ENCODE measurements at places on chromosomes 6 and 20.

DNA sequence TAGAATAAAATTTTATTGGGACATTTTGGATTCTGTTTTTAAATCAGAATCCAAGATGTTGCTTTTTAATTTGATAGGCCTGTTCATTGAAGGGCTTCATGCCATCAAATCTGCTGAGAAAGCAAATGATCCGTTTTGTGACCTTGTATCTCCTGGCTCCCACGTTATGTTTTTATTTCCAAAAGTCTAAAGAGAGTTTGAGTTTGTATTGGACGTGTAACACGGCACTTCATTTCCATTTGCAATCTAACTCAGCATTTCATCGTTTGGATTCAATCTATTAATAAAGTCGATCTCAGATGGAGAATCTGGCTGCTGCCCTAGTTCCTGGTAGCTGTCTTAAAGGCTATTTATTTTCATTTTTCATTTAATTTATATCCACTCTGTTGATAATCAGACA is 17.0 kb downstream of the KIF25 start:
- DNase-seq: no peak

DNA sequence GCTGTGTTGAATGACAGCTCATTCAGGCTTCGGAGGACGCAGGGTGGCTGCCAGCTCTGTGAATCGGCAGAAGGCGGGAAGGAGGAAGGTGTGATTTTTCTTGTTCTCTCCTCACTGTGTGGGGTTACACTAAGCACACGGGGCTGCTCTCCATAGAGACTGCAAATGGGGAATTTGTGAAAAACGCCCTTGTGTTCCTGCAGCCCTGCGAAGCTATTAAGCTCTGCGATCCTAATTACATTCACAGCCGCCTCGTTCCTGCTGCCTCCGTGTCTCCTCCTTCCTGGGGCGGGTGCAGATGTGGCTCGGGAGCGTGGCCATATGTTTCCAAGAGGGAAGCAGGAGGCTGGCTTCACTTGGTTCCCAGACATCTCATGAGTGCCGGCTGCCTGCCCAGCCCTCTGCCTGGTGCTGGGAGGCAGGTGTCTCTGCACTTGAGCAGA is 124.0 kb downstream of the TOX2 start:
- DNase-seq: no peak

GRCh38 chr6:43702534-43703440 is 15.2 kb upstream of the MRPS18A start:
- peak; percentile 89 for DNase-seq

DNA sequence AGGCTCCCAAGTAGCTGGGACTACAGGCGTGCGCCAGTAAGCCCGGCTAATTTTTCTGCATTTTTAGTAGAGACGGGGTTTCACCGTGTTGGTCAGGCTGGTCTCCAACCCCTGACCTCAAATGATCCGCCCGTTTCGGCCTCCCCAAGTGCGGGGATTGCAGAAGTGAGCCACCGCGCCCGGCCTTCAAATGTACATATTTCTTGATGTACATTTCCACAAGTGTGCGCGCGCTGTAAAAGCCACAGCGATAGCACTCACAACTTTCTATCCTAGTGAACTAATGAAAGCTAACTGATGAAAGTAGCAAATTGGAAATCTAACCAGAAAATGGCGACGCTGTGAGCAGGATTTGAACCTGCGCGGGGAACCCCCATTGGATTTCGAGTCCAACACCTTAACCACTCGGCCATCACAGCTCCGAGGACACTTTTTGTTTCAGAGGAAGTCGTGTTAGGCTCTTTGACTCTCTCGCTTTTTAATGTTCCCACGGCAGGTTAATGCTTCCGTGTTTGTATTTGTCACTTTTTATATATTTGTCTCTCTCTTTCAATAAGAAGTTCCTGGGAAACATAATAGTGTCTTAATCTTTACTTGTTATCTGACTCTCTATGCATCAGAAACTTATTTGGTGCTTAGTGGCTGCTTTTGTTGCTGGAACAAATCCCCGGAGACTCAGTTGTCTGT is 199.4 kb upstream of the ZNF184 start:
- peak; percentile 37 for DNase-seq

DNA sequence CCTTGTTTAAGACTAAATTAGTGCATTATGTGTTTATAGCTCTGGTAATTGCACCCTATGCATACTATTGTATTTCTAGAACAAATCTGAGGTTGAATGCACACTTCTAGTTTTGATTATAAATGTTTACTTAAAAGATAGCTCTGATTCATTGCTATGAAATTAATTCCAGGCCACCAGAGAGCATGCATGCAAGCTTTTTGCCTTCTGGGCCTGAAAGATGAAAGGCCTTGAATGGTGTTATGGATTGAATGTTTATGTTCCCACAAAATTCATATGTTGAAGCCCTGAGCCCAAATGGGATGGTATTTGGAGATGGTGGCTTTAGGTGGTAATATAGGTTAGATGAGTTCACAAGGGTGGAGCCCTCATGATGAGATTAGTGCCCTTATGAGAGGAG is 695.0 kb upstream of the MAP3K7 start:
- DNase-seq: no peak

- DNase-seq: peak; percentile 29
Observed at GRCh38 chr6:27139756-27140579, 107.5 kb upstream of the PRSS16 start.

DNA sequence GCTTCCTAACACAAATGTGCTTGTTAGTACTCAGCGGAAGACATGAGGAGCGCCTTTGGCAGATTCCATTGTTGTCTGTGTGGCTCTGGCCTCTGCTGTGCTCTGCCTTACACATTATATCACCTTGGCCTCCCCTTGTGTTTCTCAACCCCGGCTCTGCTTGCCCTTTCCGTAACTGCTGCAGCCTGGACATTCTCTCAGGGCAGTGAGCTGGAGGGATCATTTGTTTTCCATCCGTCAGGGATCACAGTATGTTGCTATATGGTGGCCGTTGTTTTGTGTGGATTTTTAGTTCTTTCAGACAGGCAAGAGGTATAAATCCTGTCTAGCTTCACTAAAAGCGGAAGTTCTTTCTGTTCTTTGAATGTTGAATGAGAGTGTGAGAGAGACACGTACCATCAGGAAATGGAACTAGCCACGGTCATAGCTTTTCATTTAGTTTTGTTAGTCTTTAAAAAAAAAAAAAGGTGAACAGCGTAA is 175.1 kb downstream of the JARID2 start:
- DNase-seq: no peak

DNA sequence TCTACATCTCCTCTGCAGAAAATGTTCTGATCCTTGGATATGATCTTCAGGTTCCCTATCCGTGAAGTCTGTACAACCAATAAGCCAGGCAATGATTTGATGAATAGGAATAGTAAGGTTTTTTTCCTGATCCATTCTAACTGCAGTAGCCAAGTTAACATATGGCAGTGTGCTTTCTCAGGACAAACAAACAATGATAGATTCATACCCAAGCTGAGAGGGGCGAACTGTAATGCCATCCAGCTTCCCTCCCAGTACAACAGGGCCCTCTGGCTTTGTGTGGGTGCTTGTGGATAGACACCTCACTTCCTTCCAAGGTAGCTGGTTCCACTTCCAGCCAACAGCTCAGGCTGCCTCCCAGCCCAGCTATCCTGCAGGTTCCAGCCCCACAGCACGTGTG is 359.2 kb downstream of the CDH26 start:
- no peak for DNase-seq

DNA sequence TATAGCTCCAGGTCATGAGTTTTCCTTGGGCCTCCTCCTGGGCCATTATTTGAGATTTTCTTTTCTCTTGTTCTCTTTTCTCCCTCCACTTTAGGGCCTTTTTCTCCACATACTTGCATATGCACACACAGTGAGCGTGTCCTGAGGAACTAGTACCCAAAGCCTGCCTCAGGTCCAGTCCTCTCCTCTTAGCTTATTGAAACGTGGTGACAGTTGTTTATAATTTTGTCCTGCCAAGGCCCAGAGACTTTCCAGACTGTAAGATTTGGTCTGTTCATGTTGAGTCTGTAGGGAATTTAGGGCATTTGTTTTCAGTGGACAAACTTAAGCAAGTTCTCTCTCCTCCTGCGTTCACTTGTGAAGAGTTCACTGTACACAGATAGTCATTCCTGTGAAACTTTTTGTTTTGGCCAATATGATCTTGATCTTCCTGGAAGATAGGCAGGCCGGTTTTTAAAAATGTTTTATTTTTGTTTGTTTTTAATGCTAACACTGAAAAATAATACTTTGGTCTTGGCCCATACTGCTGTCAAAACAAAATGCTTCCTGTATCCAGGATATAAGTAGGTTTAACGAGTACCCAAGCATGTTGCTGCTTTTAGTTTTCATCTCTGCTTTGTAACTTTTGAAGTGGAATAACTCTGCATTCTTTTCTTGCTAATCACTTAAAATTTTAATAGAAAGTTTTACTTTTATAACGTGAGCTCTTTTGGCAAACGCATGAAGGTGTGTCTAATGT is 20.7 kb downstream of the LRRC1 start:
- DNase-seq: peak; percentile 43

DNA sequence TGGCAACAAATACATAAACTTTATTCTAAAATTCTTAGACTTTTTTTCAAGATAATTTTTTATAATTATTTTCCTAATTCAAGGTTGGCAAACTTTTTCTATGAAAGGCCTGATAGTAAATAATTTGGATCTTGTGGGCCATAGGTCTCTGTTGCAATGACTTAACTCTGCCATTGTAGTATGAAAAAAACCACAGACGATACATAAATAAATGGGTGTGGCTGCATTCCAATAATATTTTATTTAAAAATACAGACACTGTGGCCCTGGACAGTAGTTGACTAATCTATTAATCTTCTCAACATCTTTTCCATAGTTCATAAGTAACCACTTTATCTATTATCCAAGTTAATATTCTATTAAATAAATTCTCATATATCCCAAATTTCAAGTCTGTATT is 281.1 kb downstream of the SYNE1 start:
- no peak for DNase-seq

GRCh38 chr20:63577317-63577894 is 3.4 kb upstream of the HELZ2 start:
- DNase-seq: no peak

- DNase-seq: no peak
Observed at GRCh38 chr6:118719351-118720124, 68.1 kb upstream of the CEP85L start.

DNA sequence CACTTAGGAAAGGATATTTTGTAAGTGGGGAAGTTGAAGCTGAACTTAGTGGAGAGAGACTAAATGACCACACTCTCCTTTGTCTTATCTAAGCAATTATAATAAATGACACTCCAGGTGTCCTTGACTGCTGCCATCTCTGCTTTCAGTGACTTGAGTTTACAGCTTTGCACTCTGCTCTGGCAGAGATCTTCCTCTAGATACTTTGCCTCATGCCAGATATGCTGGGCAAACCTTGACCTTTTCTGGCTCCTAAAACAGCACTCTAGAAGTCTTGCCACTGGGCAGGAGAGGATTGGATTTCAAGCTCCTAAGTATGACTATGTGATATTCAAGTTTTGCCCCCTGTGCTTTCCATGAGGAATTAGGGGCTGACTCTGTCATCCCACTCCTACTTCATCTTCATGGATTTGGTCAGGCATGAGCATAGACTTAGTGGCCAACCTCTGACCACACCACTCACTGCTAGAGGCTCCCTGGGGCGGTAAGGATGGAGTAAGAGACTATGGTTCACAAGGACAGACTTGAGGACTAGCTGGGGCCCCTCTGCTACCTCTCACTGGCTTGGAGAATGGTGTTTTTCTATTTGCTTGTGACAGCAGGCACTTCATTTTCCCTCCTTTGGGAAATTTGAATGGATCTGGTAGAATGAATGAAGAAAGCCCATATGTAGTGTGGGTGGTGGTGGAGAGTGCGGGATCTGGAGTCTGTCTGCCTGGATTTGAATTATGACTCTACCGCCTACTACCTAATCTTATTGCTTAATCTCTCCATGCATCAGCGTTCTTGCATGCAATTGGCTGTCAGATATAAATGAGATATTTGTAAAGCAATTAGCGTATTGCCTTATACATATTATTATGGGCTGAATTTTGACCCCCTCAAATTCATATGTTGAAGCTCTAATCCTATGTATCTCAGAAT is 191.4 kb downstream of the REV3L start:
- DNase-seq: no peak

GRCh38 chr6:131694832-131695426 is 6.3 kb downstream of the OR2A4 start:
- DNase-seq: peak; percentile 70

GRCh38 chr20:57473246-57474048 is 51.5 kb downstream of the CTCFL start:
- DNase-seq: peak; percentile 47

DNA sequence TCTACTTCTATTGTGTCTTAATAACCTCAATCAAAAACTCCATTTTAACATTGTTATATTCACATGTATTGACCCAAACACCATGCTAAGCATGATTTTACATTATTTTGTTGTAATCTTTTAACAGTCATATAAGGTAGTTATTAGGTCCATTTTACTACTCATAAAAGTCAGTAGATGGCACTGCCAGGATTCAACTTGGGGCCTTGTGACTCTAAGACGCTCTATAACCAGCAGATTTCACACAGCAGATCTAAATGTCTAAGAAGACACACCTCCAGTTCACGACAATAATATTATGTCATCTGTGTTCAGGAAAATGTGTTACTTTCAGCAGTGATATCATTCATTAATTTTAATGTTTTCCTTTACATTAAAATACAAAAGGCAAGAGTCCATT is 88.0 kb downstream of the FRK start:
- no peak for DNase-seq
